SK-N-SH treated with all-trans-retinoic acid at 6 μM for 48 hours (cell line): ENCODE measurements at places on chromosomes 11 and 22.

DNA sequence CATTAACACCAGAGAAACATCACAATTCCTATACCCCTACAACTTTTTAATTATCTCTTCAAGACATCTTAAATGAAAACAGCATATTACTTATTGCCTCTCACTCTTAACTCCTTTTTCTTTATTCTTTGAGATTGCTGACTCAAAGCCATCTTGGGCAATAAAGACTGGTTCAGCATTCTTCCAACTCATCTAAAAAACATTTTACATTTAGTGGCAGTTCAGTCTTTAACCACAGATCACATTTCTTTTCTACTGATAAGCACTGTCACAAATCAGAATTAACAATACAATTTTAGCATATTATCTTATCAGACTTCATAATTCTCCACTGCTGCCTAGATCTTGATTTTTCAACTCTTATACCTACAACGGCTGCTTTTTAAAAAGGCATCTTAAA lies 34.0 kb downstream of the SIK3 start:
- peak; percentile 63 for ATAC-seq

- ATAC-seq, result no peak
Observed at GRCh38 chr11:89540826-89541225, 49.7 kb upstream of the NOX4 start.

DNA sequence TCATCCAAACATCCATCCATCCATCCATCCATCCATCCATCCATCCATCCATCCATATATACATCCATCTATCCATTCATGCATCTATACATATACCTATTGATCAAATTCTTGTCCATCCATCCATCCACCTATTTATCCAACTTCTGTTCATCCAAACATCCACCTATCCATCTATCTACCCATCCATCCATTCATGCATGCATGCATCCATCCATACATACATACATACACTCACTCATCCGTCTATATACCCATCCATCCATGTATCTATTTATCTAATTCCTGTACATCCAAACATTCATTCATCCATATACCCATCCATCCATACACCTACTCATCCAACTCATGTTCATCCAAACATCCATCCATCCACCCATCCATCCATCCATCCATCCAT lies 19.3 kb upstream of the YWHAH start:
- ATAC-seq, result no peak

- no peak for ATAC-seq
Observed at GRCh38 chr22:27133681-27134314, 476.4 kb downstream of the MIAT start.
